Breast epithelium (tissue), 4 donors: ENCODE measurements at places on chromosomes 3 and 15. TPM values are rescaled to one million over a fixed set of nuclear protein-coding genes. Genes with fewer than 3 reads are reported as not detected.

CASR gene
- not detected for total RNA-seq

TRH gene
- total RNA-seq, result not detected

FILIP1L gene
- 23.3 TPM for total RNA-seq

- no peak for DNase-seq
These were observed at the start of gene CPNE9 for GRCh38 chr3:9703736-9704346. Gene CPNE9, plus strand, starts transcription at chr3:9703833. Its CDS starts 164 bp downstream, at chr3:9703997.

DNA sequence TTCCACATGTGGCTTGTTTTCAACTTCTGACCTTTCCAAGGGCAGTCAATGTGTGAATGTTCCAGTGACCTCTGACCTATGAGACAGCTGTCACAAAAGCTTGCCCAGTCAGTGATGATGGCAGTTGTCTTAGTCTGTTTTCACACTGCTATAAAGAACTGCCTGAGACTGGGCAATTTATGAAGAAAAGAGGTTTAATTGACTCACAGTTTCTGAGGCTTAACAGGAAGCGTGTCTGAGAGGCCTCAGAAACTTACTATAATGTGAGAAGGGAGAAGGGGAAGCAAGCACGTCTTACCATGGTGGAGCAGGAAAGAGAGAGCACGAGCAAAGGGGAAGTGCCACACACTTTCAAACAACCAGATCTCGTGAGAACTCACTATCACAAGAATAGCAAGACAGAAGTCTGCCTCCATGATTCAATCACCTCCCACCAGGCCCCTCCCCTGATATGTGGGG, 95.6 kb downstream of the ECT2 start:
- DNase-seq, result no peak

DNA sequence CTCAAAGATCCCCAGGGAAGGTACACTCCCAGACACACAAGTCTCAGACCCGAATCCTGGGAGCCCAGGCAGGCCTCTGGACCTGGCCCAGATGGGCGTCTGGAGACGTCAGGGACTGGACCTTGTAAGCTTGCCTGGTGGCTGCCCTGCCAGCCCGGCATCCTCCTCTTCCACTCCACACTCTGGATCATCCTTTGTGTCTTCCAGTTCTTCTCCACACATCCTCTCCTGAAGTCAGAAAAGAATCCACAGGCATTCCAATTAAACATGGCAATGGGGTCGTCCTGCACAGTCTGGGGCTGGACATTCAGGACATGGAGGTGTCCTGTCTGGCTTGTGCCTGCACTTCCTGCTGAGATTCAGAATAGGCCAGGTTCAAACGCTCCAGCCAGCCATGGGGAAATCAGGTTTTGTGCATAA, 208.8 kb upstream of the IGF1R start:
- no peak for DNase-seq

DNA sequence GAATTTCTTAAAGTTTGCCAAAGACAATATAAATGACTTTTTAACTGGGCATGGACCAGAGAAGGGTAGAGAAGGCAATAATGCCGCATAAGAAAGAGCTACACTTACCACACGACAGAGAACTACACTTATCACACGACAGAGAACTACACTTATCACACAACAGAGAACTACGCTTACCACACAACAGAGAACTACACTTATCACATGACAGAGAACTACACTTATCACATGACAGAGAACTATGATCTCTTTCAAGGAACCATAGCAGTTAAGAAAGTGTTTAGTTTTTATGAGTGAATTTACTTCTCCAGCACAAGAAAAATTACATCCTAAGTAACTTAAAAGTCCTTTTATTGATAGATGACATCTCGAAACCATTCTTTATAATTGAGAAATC, 32.0 kb downstream of the DCUN1D1 start:
- no peak for DNase-seq

DNA sequence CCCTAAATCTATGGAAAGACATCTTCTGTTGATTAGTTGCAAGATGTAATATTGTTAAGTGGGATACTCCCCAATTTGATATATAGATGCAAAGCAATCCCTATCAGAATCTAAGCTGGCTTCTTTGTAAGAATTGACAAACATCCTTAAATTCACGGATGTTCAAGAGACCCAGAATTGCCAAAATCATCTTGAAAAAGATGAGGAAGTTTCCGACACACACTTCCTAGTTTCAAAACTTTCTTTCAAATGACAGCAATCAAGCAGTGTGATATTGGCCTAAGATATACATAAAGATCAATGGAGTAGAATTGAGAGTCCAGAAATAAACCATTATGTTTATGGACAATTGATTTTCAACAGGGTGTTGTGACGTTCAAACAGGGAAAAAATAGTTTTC, 383.6 kb downstream of the LPP start:
- no peak for DNase-seq

- DNase-seq, result no peak
These were observed 3.6 kb downstream of the MESD start for GRCh38 chr15:80985981-80986380.

DNA sequence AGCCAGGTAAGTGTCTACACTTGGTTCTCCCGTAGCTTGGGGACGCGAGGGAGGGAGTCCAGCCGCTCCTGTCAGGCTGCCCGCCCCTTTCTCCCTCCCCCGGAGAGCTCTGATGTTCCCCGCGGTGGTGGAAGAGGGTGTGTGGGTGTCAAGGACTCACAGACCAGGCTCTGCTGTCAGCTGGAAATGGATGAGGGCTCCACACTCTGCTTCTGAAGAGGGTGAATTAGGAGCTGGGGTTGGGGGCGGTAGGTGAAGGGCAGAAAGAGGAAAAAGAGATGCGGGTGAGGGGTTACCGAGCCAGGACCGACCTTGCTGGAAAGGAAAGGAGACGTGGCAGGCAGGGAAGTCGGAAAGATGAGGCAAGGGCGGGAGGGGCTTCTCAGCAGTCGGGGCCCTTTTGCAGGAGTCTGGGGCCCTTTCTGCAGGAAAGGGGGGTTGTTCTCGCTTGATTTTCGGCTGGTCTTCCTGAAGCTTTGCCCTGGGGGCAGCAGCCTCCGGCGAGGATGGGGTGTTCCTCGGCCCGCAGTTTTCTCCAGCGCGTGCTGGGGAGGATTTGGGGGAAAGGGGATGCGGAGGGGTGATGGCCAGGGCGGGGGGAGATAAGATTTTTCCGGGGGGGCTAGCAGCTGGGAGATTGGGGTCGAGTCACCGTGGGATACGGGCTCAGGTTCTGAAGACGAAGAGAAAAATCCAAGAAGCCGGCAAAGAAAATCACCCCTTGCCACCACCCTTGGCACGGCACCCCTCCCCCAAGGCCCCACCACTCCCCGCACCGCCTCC, 602 bp upstream of the BAHD1 start:
- no peak for DNase-seq
